ENCODE measurements at places on chromosomes 5 and 9.

DNA sequence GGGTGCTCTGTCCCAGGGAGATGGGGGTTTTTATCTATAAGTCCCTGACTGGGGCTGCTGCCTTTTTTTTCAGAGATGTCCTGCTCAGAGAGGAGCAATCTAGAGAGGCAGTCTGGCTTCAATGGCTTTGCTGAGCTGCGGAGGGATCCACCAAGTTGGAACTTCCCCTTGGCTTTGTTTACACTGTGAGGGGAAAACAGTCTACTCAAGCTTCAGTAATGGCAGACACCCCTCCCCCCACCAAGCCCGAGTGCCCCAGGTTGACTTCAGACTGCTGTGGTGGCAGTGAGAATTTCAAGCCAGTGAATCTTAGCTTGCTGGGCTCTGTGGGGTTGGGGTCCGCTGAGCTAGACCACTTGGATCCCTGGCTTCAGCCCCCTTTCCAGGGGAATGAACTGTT, 375.8 kb downstream of the RAB3C start:
- DNase-seq: no peak

DNA sequence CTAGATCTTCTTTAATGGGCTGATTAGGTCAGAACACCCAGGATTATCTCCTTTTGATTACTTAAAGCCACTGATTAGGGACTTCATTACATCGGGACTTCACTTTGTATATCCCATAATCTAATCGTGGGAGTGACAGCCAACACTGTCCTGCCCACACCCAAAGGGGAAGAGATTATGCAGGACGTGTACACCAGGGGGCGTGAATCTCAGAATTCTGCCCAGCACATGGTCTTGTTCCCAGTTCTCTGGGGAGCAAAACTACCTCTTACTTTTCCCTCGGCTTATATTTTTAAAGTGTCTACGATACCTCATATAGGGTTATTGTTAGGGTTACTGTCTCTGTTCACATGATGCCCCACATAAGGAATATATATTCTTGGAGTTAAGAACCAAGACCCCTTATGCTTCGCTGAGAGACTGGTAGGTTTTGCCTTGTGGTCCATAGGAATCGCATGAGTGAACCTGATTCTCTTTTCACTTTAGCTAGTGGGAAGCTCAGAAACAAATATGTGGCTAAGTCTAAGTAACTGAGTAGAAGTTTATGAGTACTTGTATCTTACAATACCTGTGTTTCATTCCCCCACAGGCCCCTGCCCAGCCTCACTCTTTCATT, 192.7 kb downstream of the GNA14 start:
- no peak for DNase-seq

- peak; percentile 20 for DNase-seq
Measured at GRCh38 chr5:74766418-74766848, 484 bp downstream of the GFM2 start.

- DNase-seq: no peak
Measured at GRCh38 chr5:40378396-40379177, 301.1 kb upstream of the PTGER4 start.

GRCh38 chr5:78573318-78573717, 75.3 kb downstream of the LHFPL2 start:
- DNase-seq: no peak

- DNase-seq: no peak
Measured at GRCh38 chr5:160330212-160330611, 17.8 kb upstream of the CCNJL start.

DNA sequence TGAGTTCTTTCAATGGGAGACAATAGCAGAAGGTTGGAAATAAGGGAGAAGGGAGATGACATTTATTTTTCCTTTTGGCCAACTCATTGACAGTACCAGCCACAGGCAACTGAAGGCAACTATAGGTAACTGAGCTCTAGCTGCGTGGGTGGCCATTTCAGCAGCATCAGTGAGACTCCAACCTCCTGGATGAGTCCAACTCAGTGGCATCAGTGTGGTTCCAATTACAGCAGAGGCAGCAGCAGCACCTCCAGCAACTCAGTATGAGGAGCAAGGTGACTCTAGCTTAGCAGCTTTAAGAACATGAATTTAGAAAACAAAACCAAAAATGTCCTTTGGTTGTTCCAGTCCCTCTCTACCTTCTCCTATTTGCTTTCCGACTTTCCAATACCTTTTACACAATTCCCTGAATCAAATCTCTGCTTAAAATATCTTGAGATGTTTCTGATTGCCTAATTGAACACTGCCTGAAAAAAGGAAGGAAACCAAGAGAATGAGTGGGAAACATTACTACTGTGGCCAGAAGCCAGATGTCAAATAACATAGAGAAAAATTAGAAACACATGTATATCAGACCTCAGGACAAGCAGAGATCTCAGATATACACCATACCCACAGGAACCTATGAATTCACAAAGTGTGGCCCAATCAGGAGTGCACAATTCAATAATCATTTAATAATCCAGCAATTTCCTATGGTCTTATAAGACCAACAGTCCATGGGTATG, 166.5 kb upstream of the RORB start:
- DNase-seq: no peak

- no peak for DNase-seq
Measured at GRCh38 chr5:8418049-8418426, 549.1 kb downstream of the MTRR start.

DNA sequence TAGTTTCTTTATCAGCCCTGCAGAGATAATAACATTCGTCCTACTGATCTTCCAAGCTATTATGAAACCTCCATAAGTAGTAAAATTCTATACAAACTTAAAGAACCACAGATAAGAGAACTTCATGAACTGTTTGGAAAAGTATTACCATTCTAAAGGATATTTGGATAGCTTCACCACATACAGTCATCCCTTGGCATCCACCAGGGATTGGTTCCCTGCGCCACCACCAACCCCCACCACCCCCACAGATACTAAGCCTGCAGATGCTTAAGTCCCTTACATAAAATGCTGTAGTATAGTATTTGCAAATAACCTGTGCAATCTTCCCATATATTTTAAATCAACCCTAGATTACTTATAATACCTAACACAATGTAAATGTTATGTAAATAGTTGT, 61.4 kb upstream of the SHISAL2B start:
- DNase-seq: no peak

GRCh38 chr5:88845081-88845697, 37.8 kb downstream of the MEF2C start:
- no peak for DNase-seq

GRCh38 chr5:50967009-50967562, 300.6 kb downstream of the PARP8 start:
- DNase-seq: no peak

GRCh38 chr5:65742565-65743231, 20.7 kb downstream of the NLN start:
- no peak for DNase-seq

DNA sequence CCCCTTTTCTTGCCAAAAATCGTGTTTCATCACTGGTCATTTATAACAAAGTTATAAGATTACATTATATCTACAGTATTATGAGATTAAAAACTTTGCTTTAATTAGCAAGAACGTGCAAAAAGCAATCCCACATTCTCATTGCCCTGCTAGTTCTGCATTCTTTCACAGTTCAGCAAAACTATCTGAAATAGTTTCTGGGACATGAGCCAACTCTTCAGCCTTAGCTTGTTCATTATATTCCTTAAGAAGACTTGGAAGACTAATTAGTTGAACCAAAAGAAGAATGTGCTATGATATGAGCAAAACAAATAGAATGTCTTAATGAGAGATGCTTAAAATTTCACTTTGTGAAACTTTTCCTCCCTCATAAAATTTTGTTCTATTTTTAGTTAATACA, 76.7 kb downstream of the ITGA1 start:
- no peak for DNase-seq

DNA sequence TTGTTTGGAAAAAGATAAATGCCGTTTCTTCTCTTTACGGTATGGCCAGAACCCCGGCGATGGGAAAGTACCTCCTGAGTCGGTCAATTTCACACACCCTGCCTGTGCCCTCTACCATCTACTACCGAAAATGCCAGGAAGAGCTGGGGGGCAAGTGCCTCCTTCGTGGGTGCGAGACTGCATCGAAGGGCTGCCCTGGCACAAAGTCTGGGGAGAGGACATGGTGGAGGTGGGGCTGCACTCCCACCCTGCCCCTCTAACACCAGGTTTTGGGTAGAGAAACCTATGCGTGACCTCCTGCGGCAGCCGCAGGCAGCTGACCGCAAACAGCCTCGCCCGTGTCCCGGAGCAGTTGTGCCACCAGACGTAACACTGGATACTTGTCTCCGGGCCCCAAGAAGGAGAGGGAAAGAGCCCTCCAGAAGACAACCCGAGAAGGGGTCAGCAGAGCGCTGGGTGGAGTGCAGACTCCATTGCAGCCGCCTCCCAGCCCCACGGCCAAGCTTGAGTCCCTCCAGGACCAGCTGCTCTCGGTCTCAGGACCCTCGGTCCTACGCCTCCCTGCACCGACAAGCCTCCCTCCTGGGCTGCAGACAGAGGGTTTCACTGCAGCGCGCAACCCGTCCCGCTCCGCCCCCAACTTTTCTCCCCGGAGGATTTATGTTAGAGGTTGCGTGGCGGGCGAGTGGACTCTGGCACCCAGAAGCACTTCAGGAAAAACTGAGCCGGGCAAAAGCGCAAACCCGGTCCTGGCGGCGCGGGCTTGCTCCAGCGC, 823 bp upstream of the PRDM6 start:
- DNase-seq: no peak

DNA sequence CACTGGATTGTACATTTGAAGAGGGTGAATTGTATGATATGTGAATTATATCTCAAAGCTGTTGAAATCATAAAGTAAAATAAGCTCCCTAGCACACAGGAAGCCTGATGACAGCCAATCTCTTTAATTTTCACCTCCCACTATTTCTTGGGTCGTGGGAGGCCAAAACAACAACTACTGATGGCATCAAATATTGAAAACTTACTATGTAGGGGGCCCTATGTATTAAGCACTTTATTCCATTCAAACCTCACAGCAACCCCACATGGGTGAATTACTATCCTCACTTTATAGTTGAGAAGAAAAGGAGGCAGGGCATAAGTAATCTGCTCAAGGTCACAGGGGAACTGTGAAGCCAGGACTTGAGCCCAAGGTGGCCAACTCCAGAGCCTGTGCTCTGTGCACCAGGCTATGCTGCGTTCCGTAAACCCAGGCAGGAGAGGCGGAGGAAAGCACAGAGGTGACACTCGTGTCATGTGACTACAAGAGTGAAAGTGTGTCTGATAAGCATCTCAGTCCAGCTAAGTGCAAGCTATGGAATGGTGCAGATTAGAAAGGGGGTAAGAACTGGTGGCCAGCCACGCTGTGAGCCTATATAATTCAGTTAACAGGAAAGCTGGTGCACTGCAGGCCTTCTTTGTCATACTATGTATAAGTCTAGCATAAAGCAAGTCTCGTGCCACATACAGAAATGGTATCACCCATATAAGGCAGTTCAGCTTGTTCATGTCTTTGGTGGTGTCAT, 221.0 kb downstream of the DCP2 start:
- DNase-seq: no peak

DNA sequence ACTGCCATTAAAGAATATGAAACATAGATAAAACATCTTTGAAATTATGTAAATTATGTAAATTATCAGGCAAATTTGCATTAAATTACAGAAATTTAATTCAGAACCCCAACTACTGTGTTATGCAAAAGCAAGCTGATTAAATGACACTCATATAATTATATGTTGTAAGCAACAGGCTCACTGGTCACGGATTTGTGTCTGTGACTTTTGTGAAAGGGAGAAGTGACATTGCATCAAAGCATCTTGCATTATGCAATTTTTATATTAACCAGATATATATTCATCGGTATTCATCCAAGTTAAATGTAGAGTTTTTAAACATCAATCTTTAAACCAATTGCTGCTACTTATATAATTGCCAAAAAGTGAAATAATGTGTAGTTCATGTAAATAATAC, 13.0 kb upstream of the GLIPR2 start:
- DNase-seq: no peak

DNA sequence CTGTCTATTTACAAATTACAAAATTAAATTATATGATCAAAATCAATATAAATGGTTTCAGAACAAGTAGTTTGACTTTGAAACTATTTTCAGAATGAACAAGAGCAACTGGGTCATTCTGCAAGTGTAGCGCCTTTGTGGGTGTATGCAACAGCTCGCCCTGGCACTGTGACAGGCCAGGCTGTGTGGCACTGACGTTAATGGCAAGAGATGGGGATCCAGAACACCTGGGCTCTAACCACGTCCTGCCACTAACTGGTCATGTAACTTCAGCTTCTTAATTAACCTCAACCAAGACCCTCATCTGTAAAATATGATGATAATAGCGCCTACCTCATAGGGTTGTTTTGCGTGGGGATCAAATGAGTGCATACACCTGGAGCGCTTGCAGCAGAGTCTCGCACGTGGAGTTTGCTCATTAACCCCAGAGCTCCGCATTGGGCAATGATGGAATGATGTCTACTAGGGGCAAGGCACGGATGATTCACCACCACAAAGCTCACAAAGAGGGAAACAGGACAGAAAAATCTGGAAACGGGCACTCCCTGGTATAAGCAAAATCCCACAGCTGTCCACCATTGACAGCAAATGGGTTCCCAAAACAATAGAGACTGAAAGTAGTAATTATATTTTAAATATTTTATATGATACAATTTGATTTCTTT, 639.4 kb downstream of the SEMA5A start:
- DNase-seq: no peak

All from CD8-positive, alpha-beta memory T cell (primary cell).